NCI-H446 (cell line): ENCODE measurements at places on chromosomes 13 and 19.

DNA sequence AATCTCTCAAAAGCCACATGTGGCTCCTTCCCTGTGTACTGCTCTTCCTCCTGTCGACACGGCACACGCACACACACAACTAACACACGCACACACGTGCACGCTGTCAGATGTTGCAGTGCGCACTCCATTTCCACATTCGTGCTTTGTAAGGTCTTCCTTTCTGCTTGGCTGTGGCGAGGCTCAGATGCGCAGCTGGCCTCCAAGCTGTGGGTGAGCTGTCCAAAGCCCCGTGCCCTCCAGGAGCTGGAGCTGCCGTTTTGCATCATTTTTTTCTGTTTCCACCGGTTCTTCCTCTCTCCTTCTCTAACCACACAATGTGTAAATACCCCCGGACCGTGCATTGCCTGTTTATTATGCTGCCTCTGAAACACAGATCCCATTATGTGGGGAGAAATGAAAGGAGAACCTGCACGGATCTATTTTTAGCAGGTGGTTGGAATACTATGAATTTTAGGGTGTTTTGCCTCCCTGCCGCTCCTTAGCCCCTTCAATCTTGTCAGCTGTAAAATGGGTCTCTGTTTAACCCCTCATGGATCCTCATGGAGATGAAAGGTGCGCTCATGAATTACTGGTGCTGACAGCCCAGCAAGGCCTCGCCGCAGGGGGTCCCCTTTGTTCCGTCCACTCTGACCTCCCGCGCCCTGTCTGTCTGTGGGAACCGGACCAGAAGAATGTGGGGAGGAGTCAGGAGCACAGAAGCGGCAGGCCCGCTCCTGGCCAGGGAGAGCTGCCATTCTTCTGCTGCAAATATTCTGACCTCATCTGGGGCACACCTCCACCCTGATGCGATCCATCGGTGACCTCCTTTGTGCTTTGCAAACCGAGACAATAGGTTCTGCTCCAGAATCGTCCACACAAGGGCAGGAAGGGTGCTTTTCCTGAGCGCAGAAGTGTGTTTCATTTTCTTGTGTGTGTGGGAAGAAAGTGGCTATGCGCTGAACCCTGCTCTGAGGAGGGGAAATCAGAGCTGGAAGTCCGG lies 137.7 kb downstream of the SOX1 start:
- no peak for DNase-seq

DNA sequence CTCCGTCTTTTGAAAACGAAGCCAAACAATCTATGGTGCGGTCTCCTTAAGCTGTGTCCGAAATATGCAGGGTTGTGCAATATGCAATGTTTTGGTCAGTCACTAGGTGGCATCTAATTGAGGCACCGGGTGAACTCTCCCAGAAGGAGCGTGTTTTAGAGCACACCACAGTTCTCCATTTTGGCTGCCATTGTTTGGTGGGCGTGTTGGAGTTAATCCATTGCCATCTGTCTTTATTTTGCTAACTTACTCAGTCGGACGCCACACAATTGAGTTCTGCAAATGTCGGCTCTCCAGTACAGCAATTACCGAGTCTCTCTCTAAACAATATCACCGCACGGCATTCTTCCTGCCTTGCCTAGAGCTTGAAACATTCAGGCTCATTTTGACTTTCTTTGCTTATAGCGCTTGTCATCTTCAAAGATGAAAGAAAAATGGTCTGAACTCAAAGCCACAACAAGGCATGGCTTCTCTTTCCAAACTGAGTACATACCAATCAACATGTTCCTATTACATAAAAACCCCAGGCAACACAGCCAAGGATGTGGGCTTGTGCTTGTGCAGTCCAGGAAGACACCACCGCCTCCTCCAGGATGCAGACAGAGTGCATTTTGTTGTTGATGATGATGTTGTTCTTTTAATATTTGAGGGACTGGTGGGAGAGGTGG lies 182.0 kb upstream of the SERP2 start:
- peak; percentile 89 for DNase-seq

DNA sequence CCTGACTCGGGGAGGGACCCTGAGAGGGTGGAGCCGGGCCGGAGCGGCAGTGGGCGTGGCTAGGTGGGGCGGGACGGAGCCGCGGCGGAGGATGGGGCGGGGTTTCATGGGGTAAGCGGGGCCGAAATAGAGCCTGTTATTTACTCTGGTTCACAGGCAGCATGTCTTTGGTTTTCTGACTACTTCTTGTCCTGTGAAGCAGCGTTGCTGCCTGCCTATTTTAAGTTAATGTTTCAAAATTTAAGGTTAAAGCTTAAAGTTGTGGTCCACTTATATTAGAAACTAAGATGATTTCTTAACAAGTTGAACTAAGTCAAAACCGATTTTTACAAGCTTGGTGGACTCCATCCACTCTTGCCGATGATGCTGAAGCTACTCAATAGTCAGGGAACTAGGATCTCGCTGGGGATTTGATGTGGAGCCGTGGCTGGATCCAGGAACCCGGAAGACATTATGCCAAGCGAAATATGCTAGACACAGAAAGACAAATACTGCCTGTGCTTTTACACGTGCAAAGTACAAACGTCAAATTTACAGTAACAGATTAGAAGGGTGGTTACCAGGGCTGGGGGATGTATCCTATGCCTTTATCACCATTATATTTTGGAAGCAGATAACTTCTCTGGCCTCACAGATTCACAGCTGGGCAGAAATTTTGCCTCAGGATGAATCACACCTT lies 433 bp upstream of the ZNF616 start:
- DNase-seq = no peak

DNA sequence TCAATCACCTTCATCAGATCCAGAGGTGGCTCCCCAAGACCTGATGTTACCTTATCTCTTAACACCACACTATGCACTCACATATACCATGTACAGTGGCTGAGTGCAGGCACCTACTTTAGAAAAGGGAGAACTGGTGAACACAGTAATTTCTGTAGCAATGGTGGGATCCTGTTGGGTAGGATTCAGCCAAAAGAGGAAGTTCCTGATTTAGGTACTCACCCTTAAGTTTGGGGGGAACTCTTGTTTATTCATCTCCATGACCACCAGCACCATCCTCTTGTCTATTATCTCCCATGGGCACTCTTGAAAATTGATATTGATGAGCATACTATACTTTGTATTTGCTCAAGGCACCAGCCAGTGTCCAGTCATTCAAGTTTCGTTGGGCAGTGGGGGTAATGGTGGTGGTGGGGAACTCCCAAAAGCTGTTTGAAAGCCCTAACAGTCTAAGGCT lies 324.4 kb downstream of the LMO7 start:
- no peak for DNase-seq

- peak; percentile 5 for DNase-seq
Measured at GRCh38 chr13:91017669-91018053, 329.8 kb upstream of the MIR17HG start.

DNA sequence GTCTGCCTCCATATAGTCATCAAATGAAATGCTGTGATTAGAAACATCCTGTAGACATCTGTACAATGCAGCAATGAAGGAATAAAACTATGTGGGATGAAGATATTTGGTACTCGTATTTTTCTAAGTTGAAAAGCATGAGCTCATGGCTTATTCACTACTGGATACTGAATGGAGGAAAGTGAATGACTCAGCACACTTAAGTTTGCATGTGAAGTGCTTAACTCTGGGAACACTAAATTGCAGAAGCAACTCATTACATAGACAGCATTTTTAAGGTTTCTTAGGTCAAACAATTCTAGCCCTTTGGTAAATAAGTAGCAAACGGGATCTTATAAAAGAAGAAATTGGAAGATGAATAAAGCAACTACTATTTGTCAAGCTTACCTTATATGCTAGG lies 429.0 kb upstream of the MIR17HG start:
- DNase-seq = no peak

- DNase-seq = no peak
Measured at GRCh38 chr19:27792576-27793127, 1420.3 kb downstream of the UQCRFS1 start.

- DNase-seq = no peak
Measured at GRCh38 chr19:51417810-51418157, 342 bp upstream of the SIGLEC10 start.

GRCh38 chr19:2035590-2035991 lies 15.5 kb downstream of the MKNK2 start:
- DNase-seq = no peak

DNA sequence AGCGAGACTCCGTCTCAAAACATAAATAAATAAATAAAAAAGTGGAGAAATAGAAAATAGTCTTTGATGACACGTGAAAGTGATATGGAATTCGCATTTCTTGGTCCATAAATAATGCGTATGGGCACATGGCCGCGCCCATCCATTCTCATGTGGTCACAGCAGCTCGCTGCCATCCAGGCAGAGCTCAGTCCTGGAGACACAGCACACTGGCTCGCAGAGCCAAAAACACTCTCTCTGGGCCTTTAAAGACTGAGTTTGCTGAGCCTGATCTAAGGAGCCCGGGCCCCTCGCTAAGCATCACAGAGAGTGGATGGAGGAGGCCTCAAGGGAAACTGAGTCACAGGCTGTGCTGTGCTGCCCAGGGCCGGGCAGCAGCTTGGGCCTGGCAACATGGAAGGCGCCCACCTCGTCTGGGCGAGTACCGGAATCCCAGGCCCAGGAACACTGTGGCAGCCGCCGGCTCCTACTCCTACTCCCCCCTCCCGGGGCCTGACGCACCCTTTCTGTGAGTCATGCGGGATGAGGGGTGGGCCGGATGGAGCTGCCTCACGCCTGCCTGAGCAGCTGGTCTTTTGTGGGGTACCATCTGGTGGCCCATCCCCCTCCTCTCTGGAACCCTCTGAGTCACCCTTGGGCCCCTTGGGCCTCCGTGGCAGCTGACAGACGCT lies 28.9 kb upstream of the CACTIN start:
- peak; percentile 90 for DNase-seq

DNA sequence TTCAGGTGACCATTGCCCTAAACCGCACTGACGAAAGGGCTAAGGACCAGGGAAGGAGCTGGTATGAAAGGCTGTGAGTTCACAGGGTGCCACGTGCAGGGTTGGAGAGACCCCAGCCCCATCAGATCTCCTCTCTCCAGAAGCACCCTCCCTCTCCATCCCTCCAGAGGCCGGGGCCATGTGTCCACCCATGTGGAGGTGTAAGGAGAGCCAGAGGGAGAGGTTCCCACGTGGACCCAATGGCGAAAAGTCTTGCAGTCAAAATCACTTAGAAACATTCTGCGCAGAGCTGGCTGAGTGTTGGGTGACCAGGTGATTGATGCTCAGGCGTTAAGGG lies 168.3 kb downstream of the COL4A1 start:
- no peak for DNase-seq

DNA sequence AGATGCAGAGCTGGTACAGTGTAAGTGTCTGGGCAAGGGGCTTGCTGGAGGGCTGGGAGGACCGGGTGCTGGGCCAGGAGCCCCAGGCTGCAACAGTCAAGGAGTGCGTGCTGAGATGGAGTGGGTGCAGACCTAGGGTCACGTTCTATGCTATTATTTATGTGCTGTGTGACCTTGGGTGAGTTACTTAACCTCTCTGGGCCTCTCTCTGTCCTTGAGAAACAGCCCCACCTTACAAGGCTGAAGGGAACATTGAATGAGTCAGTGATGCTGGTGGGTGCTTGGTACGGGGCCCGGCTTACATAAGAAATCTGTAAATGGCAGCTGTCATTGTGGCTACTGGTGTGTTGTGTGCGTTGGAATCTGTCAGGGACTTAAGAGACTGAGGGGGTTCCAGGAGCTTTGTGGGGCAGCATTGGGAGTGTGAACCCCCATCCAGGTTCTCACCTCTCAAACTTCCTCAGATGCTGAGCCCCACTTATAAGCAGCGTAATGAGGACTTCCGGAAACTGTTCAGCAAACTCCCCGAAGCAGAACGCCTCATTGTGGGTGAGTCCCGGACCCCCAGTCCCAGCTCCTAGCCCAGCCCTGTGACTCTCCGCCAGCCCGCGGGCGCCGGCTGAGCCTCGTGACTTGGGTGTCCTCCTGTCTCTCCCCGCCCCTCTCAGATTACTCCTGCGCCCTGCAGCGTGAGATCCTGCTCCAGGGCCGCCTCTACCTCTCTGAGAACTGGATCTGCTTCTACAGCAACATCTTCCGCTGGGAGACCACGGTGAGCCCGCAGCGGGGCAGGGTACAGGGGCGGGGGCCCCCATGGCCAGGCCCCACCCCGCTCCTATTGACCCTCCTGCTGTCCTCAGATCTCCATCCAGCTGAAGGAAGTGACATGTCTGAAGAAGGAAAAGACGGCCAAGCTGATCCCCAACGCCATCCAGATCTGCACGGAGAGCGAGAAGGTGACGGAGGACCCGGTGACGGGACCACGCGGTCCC lies 9.6 kb downstream of the GRAMD1A start:
- no peak for DNase-seq

- no peak for DNase-seq
Measured at GRCh38 chr13:78364711-78365110, 238.6 kb downstream of the POU4F1 start.

DNA sequence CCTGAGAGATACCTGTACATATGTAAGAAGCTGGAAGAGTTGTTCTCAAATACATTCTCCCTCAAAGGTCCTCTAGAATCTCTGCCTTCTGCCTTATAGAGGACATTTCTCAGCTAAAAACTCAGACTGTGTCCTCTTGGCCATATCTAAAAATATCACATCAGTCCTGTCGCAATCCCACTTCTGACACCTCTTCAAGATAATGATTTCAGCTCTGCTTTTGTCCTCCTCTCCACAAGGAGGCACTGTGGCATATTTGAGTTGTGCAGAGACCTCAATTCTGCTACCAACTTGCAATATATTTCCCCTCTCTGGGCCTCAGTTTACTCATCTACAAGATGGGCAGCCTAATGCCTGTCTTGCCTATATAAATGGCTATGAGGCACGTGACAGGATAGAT lies 16.6 kb downstream of the ADAMTS10 start:
- no peak for DNase-seq

DNA sequence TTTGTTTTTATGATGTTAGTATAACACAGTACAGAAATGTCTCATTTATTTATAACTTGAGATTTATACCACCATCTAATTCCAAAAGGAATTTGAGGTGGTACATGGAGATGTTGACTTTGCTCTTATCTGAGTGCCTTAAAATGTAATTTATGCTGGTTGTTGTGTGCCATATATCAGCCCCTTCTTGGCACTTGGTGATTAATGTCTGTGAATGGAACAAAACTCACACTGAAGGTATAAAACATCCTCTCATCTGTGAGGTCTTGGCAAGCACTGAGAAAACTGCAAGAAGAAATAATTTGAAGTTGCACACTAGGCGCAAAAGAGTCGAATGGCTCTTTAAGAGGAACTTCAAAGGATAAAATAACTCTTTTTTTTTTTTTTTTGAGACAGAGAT lies 240.4 kb downstream of the B3GLCT start:
- no peak for DNase-seq

GRCh38 chr19:55179606-55180484 lies at the start of gene SYT5:
Gene SYT5, minus strand, starts transcription at chr19:55180289. Its CDS starts 1,248 bp downstream, at chr19:55179041.
- DNase-seq = no peak

GRCh38 chr19:1901940-1902404 lies 3.2 kb upstream of the ADAT3 start:
- no peak for DNase-seq

DNA sequence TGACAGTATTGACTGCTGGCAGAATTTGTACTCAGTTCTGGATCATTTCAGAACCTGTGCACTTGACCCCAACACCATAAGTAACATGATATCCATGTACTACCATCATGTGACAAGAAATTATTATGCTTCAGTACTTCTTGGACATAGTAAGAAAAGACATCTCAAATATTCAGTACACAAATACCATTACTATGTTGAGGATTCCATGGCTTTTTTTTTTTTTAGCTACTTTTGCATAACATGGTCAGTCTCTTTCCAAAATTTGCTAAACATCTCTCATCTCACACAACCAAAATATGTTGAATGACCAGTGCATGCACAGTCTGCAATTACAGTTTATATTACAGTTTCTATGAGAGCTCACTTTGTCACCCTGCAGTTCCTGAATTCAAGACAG lies 85.3 kb downstream of the FLT1 start:
- no peak for DNase-seq

GRCh38 chr19:4012975-4013634 lies 5.6 kb downstream of the PIAS4 start:
- no peak for DNase-seq
